SK-N-MC (cell line): ENCODE measurements at places on chromosomes 2 and 18.

DNA sequence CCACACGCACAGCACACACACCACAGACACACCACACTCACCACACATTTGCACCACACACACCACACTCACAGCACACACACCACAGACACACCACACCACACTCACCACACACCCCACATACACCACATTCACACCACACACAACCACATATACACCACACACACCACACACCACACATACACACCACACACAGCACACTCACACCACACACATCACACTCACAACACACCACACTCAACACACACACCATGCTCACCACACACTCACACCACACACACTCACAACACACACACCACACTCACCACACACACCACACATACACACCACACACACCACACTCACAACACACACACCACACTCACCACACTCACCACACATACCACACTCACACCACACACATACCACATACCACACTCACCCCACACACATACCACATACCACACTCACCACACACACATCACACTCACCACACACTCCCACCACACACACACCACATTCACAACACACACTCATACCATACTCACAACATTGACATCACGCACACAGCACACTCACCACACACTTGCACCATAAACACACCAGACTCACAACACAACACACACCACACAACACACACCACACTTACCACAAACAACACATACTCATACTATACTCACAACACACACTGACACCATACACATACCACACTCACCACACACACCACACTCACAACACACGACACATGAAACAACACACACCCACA lies 60.0 kb downstream of the SDC1 start:
- DNase-seq = no peak

DNA sequence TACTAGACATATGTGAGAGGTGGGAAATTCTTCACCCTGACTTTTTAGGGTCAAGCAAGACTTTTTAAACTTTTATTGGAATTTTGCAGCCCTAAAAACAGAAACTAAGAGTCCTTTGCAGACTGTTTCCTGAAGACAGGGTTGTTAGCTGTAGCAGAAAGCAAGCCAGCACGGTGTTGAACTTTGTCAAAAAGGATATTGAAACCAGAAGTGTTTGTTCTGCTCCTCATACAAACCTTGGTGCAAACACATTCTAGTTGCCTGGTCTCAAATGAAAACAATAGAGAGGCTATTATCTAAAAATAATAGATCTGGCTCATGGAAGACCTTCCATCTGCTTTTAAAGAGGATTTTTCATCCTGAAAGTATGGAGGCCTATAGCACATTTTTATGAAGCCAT lies 65.8 kb upstream of the IGFBP5 start:
- DNase-seq = no peak

- no peak for DNase-seq
These were observed 145.1 kb downstream of the COMMD1 start for GRCh38 chr2:62050456-62051045.

GRCh38 chr2:220499225-220499624 lies 871.8 kb downstream of the SLC4A3 start:
- DNase-seq = no peak

- DNase-seq = no peak
These were observed 222.8 kb upstream of the TMEM200C start for GRCh38 chr18:6118080-6118479.

DNA sequence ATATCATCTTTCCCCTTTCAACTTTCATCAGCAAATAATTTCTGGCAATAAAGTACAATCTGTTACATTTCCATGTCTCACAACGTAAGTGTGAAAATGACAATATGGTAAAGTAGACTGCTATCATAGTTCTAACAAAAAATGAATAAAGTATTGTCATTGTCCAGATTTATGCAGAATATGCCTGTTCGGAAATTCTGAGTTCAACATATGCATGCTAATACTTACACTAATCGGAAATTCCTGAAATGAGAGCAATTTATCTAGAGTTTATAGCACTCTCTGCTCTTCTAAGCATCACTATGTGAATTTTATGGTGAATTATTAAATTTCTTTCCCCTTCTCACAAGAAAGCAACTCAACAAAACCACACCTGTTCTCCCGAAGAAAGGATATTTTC lies 8.1 kb downstream of the CWC22 start:
- no peak for DNase-seq

- DNase-seq = no peak
These were observed 190.1 kb downstream of the PDE11A start for GRCh38 chr2:177882501-177882900.

DNA sequence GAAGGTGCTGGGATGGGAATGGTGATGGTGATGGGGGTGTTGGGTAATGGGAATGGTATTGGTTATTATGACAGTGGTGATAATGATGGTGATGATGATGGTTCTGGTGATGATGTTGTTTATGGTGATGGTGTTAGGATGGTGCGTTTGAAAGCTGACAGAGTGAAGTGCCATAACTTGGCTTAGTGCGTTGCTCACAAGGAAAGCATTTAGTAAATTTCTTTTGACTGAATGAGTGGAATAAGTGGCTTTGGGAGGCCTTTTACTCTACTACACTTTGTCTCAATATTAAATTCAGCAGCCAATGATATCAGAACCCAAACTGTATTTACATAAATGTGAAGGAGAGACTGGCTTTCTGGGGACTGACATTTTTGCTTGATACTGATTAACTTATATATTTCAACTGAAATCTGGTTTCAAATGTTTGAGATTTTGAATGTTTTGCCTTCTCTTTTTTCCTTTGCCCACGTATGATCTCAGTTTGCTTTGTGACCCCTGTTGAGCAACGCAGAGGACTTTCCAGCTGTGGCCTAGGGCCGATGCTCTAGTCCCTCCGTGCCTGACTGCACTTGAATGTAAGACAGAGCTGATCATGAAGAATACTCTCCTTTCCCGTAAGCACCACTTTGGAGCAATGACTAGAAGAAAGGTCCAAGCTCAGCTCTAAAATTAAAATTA lies 128.5 kb upstream of the SH3BP4 start:
- no peak for DNase-seq

GRCh38 chr2:5290900-5291546 lies 401.2 kb upstream of the SOX11 start:
- DNase-seq = no peak

- no peak for DNase-seq
These were observed 17.1 kb downstream of the FAM110C start for GRCh38 chr2:29253-29652.

GRCh38 chr2:137838255-137839092 lies 125.8 kb upstream of the HNMT start:
- peak; percentile 22 for DNase-seq

- DNase-seq = no peak
These were observed 82.9 kb downstream of the NUP35 start for GRCh38 chr2:183207110-183207509.

DNA sequence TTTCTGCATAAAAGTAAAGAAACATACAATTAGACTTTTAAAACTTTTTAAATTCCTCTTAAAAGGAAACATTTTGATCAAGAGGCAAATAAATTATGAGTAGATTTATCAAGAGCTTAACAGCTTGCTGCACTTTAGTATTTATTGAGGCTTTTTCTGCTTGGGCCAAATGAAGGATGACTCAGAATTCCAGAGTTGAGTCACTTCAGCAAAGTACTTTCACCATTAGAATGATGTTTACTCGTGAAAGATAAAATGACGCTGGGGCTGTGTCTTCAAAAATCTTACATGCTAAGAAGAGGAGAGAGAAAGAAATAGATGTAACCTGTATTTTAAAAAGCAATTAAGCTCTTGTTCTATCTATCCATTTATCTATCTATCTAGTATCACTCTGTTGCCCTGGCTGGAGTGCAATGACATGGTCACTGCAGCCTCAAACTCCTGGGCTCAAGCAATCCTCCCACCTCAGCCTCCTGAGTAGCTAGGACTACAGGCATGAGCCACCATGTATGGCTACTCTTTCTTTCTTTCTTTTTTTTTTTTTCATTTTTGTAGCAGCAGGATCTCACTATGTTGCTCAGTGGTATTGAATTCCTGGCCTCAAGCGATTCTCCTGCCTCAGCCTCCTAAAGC lies 75.3 kb upstream of the RIOK3 start:
- no peak for DNase-seq

GRCh38 chr2:35114765-35115164 lies 1240.8 kb upstream of the CRIM1 start:
- no peak for DNase-seq

DNA sequence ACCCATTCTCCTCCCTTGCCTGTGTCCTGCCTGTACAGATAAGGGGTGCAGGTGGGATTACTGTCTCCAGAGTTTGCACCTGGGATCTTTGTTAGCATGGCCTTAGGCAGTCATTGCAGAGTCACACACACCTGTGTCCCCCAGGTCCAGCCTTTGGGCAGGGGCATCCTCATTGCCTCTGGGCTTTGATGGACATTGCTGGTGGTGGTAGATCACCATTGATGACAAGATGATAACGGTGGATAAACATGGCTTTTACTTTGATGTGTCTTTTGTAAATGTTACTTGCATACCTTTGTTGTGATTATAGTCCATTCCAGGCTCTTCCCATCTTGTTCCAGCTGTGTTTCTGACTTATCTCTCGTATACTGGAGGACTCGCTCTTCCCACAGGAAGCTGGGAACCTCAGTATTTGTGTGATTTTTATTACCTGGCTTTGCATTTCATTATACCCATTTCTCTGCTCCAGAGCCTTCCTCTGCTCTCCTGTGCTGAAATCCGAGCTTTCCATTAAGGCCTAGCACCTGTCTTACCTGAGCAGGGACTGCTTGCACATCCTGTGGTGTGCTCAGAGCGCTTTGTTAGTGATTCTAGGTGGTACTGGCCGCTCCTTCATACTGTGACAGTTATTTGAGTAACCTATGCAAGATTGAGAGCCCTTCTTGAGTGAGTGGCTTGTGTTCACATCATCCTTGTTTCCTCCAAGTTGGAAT lies 79.2 kb downstream of the PTPRM start:
- DNase-seq = no peak

DNA sequence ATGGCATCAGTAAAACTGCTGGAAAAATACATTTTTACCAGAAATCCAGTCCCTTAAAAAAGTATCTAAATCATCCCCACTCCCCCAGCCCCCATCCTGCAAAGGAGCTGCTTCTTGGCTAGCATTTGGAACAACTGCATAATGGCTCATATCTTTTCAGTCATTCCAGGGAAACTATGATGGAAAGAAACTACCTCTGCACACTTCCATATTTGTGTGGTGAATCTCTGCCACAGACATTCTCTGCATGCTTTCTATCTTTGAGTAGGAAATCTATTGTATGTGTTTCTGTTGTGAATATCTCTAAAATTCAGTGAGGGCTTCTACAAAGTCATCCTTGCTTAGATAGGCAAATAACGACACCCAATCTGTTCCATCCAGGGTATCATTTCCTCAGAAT lies 632.3 kb downstream of the LRP1B start:
- DNase-seq = no peak

DNA sequence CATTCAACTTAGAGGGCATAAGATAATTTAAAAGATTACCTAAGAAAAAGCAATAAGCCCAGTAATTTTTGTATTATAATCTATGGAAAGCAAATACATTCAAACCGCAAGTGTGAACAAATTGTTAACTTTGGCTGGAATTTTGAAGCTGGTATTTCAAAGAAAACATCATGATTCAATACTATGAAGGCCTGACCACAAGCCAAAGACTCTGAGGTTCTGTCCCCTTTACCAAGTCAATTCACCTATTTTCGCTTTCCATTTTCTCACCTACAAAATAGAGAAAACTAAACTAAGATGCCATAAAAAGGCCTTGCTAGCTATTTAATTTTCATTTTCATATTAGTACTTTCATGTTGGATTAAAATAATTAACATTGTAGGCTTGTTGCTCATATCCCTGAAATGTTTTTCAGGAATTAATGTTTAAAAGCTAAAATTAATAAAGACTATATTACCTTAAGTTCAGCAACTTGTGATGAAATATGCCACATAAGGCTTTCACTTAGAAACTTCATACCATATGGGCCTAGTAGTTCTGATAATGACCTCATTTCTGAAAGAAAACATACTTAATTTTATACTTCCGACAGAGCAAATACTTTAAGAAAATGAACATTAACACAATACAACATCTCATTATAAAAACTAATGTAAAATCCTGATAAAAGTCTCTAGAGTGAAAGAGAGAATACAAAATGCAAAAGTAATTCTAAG lies 85.7 kb upstream of the FRZB start:
- DNase-seq = no peak

- no peak for DNase-seq
These were observed 12.0 kb downstream of the SIGLEC15 start for GRCh38 chr18:45837283-45838070.

DNA sequence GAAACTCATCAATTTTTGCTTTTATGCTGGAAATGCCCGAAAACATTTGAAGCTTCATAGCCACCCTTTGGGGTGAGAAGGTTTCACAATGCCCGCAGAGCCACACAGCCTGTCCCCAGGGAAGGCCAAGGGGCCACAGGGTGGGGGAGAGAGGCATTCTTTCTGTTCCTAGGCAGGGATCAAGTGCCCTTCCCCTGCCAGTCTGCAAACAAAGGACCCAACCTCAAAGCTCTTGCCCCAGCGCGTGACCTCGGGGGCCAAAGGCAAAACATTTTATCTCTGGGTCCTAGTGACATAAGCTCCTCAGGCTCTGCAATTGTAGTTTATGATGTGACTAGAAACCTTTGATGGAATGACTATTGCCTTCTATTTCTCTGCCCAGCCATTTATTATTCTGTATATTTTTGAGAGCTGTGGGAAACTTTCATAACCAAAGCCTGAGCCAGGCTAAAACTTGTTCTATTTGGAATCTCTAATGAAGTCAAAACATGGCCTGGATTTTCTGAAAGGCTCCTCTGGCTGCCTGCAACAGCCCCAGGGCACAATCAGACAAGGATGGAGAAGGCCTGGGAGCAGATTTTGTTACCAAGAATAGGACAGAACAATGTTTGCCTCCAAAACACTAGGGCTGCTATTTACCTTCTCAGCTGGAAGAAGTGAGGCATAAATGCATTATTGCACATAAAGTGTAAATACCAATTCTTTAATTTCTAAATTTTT lies 137.2 kb upstream of the KCTD1 start:
- no peak for DNase-seq

DNA sequence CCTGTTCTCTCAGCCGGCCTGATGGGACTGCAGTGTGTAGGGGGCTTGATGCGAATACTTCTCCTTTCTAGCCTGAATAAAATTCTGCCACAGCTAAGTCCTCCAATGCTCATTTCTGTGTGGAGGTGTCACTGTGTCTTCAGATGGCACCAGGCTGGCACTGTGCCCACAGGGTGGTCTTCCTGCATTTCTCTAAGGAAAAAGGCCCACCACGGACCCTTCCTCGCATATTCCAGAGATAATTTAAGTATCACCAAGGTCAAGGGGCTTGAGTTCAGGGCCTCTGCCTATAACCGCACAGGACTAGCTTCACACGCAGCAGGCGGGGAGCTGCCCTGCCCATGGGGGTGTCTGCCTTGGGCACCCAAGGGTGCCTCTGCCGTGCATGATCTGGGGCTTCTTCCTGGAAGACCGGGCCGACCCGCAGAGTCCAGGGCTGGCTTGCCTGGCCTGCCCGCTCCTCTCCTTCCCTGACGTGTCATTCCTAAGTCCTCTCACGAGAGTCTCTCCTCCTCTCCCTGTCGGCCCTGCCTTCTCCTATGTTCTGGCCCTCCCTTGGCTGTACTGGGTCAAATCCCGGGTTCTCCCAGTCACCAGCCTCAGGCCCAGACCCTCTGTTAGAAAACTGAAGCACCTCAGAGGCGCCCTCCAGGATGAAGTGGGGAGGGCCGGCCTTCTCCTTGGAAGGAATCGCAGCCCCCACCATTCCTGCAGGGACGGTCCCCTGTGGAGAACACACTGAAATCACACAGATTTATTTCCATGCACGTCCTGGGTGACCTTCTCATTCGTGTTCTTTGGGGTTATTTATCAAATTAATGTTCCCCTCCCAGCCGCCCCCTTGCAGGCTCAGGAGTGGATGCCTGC lies 48.9 kb upstream of the PXDN start:
- DNase-seq = no peak

- DNase-seq = no peak
These were observed 8.7 kb upstream of the ADGRF3 start for GRCh38 chr2:26355038-26355995.
